ENCODE measurements at places on chromosomes 12 and 14. TPM values are rescaled to one million over a fixed set of nuclear protein-coding genes. Genes with fewer than 3 reads are reported as not detected.

The SRSF9 gene
- total RNA-seq = 180 TPM

DNA sequence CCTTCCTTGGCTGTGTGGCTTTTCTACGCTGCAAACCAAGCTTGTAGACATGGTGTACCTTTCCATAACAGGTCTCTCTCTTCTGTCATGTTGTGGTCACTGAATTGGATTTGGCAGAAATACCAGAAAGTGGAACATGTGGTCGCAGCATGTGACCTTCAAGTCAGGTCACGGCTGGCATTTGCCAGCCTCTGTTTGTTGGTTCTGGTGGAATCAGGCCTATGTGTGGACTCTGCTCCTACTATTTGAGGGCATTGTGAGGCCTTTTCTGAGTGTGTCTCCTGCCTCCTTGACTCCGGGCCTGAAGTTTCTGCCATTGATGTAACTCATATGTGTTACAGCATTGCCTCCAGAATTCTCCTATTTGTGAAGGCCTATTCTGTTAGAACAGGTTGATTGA lies 116.7 kb downstream of the CACNA1C start:
- H3K4me3 ChIP-seq = no peak overlapping the region
- no peak overlapping the region for H3K27ac ChIP-seq
- no peak for DNase-seq
- no peaks in the 10 kb centered on the region for H3K4me1 ChIP-seq
- no peaks in the 10 kb centered on the region for H3K36me3 ChIP-seq

The GLIPR1L1 gene
- total RNA-seq = not detected

The TGM1 gene
- total RNA-seq = 4.4 TPM

The ATL1 gene
- total RNA-seq = 0.86 TPM

The IGFBP6 gene
- total RNA-seq = 0.38 TPM

Data from activated CD4-positive, alpha-beta memory T cell treated with anti-CD3 and anti-CD28 coated beads, Interleukin-2, amount 10 ng/mL, durations not matched to agents 7 days and 5 days (primary cell).